ENCODE measurements at places on chromosomes 7 and 10. TPM values are rescaled to one million over a fixed set of nuclear protein-coding genes. Genes with fewer than 3 reads are reported as not detected.

- no peak for DNase-seq
Observed at GRCh38 chr10:110730345-110731050, 86.4 kb downstream of the RBM20 start.

GRCh38 chr7:36961097-36961496 lies 236.8 kb upstream of the AOAH start:
- no peak for DNase-seq

DNA sequence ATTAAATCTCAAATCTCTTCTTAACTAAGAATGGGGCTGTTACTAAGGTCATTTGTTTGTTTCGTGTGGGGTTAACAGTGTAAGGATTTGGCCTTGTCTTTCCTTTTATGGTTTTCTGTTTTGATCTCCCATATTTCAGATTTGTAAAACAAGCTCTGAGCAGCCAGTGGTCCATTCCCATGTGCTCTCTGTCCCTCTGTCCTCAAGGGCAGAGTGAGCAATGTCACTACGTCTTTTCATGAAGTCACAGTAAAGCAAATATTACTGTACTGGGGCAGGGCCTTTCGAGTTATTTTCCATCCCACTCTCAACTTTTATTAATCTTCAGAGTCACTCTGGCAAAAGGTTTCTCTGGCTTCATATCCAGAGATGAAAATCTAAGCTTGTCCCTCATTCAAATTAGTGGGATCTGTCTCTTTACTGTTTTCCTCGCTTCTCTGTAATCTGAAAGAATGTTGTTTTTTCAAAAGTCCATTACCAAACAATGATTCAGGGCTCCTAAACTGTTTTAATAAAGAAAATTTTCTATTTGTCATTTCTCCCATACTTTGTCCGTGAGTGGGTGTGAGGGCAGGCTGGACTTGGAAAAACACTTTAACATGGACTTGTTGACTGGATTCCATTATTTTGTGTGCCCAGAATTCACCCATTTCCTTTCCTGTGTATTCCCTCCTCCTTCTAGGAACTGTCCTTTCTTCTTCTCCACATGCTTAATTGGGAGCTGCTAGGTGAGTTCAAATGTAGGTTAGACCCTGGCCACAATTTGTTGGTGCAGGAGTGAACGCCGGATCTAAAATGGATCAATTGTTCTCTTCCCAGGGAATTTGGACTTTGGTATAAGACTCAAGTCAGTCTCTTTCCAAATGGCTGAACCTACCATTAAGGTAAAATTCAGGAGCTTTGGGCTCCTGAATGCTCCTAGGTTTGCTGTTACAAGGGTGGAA lies 42.1 kb upstream of the NAMPT start:
- DNase-seq = no peak

GRCh38 chr7:141193066-141193465 lies 119.2 kb downstream of the TMEM178B start:
- no peak for DNase-seq

DNA sequence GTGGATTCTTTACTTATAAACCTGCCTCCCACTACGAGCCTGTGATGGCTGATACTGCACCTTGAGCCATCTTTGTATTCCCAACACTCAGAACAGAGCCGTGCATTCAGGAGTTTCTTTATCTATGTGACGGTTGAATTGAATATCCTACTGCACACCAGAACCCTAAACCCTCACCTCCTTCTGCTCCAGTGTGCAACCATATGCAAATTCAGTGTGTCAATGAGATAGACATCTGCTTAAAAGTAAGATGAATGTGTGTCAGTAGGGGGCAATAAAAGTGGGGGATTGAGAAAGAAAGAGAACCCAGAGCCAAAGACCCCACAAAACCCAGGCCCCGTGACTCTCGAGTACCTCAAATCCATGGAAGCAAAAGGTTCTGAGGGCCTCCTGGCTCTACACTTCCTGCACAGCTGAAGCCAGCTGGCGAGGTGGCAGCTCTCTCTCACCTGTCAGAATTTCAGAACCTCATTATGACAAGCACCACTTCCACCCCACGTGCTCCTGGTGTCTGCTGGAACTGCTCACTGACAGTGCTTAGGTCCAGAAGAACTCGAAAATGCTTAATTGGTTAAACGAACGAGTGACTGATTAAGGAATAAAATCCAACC lies 143.3 kb upstream of the GPR26 start:
- peak; percentile 37 for DNase-seq

DNA sequence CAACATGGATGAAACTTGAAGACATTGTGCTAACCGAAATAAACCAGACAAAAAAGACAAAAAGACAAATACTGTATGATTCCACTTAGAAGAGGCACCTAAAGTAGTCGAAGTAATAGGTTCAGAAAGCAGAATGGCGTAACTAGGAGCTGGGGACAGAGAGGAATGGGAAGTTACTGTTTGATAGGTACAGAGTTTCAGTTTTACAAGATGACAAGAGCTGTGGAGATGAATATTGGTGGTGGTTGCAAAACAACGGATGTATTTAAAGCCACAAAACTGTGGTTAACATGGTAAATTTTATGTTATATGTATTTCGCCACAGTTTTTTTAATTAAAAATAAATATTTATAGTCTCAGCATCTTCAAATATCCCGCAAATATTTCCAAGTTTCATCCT lies 64.1 kb upstream of the DIP2C start:
- DNase-seq = no peak

GRCh38 chr7:128770233-128770632 lies 5.4 kb downstream of the OPN1SW start:
- no peak for DNase-seq

DNA sequence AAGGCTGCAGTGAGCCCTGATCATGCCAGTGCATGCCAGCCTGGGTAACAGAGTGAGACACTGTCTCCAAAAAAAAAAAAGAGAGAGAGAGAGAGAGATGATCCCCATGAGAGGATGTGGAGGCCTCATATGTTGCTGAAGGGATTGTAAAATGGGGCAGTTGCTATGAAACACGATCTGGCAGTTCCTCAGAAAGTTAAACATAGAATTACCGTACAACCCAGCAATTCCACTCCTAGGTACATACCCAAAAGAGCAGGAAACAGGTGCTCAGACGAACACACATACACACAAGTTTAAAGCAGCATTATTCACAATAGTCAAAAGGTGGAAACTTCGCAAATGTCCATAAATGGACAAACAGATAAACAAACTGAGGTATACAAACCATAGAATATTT lies 27.4 kb upstream of the CYTH3 start:
- no peak for DNase-seq

- DNase-seq = no peak
Observed at GRCh38 chr10:35843524-35844181, 201.6 kb upstream of the FZD8 start.

DNA sequence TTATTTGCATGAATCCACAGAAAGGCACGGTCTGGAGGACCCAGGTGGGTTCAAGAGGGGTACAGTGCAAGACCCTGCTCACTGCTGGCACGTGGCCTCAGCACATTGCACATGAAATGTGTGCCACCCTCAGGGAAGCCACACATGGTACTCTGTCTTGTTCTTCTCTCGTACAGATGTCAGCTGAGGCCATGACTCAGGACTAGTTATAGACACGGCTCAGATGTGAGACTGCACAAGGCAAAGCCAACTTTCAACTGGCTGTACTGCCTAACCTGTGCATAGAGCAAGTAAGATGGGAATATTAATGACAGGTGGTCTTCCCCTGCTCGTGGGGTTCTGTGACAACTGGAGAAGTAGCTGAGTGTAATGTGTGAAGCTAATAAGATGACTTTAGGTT lies 249.4 kb upstream of the CTBP2 start:
- DNase-seq = no peak

GRCh38 chr7:16202303-16202702 lies 219.0 kb downstream of the CRPPA start:
- DNase-seq = no peak

GRCh38 chr10:15744217-15744865 lies 24.6 kb upstream of the ITGA8 start:
- DNase-seq = peak; percentile 61

Gene ADRB1
- 1.3 TPM for total RNA-seq
